ENCODE measurements at places on chromosomes 3 and 15.

- no peak for DNase-seq
Measured at GRCh38 chr3:126677862-126678503, 23.1 kb upstream of the TXNRD3 start.

DNA sequence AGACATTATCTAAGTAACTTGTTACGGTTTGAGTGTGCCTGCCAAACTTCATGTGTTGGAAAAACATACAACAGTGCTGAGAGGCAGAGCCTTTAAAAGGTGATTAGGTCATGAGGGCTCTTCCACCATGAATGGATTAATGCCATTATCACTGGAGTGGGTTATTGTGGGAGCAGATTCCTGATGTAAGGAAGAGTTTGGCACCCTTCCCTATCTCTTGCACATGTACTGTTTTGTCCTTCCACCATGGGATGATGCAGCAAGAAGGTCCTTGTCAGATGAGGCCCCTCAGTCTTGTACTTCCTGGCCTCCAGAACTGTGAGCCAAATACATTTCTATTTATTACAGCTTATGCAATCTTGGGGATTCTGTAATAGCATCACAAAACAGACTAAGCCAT, 413.9 kb downstream of the EPHA3 start:
- no peak for DNase-seq

DNA sequence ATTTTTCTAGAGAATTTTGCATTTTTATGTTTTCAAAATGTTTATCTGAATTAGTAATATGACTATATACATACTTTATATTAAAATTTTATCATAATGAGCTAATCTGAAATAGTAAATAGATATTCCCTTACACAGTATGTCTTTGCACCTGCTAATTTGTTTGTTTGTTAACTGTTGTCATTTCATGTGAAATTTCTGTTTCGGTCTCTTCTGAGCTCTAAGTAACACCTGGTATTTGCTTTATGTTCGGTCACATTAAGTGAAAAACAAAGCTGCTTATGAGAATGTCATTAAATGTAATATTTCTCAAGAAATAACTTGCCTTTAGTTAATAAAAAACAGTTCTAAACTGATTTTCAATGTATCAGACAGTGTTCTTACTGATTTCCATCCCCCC, 61.1 kb downstream of the FNDC3B start:
- DNase-seq = no peak

DNA sequence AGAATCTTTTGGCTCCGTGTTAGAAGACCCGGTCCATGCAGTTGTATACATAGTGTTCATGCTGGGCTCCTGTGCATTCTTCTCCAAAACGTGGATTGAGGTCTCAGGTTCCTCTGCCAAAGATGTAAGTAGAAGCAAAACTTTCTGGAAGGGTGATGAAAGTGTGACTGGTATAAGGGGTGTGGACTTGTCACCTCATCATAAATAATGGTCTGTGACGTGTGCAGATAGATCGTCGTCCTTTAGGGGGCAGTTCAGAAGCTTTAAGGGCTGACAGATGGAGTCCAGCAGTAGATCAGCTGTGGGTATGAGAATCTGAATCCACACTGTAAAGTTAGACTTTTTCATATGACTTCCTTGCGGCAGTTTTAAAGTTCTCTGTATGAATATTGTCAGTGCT, 15.3 kb downstream of the SEC61A1 start:
- DNase-seq = no peak

GRCh38 chr15:88704791-88705768, 66.3 kb downstream of the ISG20 start:
- DNase-seq = no peak

DNA sequence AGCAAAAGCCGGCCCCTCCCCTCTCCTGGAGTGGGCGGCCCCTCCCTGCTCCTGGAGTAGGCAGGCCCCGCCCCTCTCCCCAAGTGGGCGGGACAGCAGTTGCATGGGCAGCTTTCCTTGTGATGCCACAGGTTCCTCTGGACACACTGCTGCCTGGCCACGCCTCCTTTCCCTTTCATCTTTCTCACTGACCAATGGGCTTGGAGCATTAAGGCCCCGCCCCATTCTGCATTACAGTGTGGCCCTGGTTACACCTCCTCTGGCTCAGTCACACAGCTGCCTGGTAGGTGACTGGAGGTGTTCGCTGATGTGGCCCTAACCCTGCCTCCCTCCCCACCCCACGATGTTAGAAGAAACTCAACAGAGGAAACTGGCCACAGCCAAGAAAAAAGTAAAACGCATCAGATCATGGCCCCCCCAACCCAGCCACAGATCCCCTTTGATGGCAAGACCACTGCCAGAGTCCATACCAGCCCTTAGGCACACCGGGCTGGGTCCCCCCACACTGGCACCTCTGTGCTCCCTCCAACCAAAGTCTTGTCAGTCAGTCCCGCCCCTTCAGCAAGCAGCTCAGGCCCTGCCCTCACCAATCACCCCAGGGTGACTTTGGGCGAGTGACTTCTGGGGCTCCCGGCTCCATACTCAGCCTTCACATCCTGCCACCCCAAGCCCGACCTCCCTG, 84.3 kb downstream of the ADAMTS7 start:
- no peak for DNase-seq

- no peak for DNase-seq
Measured at GRCh38 chr3:183357564-183358079, 70.8 kb downstream of the MCF2L2 start.

GRCh38 chr3:122533931-122534334, 19.2 kb upstream of the KPNA1 start:
- DNase-seq = peak; percentile 81

GRCh38 chr3:71688121-71688520, 37.1 kb downstream of the EIF4E3 start:
- DNase-seq = no peak

Data from HTR-8/SVneo (cell line).